Heart right ventricle (tissue), 16 donors: ENCODE measurements at places on chromosomes 5 and 9. TPM values are rescaled to one million over a fixed set of nuclear protein-coding genes. Genes with fewer than 3 reads are reported as not detected.

DNA sequence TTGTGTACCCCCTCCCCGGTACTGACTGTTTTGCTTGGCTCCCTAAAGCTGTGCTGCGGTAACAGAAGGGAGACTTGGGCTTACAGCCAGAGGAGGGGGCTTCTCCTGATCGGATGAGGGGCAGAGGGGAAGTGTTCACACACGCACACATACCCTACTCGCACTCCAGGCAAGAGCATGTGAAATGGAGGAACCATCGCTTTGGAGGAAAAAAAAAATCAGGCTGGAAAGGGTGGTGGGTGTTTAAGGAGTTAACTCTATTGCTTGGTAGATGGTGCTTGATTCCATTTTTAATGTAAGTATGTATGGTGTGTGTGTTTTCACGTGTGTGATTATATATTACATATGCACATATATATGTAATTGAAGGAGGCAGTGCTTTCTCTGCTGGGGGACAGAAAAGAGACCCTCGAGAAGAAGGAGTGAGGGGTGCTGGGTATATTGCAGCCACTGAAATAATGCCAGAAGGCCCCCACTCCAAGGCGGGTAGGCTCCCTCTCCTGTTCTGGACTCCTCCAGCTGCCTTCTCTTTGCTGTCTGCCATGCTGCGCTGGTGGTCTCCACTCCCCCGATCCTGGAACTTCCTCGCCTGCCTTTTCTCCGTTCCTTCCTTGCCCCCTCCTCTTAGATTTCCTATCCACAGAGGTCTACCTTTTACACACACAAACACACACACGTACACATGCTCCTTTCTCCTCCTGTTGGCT is 721 bp downstream of the GRIA1 start:
- DNase-seq, result no peak
- no peaks in the 10 kb centered on the region for H3K36me3 ChIP-seq
- no peak overlapping the region for H3K27ac ChIP-seq
- H3K27me3 ChIP-seq, result peaks cover 59% of the 10 kb centered on the region
- H3K4me1 ChIP-seq, result no peaks in the 10 kb centered on the region
- H3K4me3 ChIP-seq, result no peak overlapping the region

- H3K27ac ChIP-seq, result no peak overlapping the region
- H3K4me1 ChIP-seq, result peaks cover 67% of the 10 kb centered on the region
- no peaks in the 10 kb centered on the region for H3K27me3 ChIP-seq
- H3K36me3 ChIP-seq, result no peaks in the 10 kb centered on the region
- DNase-seq, result no peak
- no peak overlapping the region for H3K4me3 ChIP-seq
Observed at GRCh38 chr9:136107155-136107952, 11.3 kb downstream of the TMEM250 start.

- H3K4me1 ChIP-seq, result no peaks in the 10 kb centered on the region
- DNase-seq, result no peak
- H3K27me3 ChIP-seq, result no peaks in the 10 kb centered on the region
- no peak overlapping the region for H3K27ac ChIP-seq
- H3K4me3 ChIP-seq, result no peak overlapping the region
- H3K36me3 ChIP-seq, result no peaks in the 10 kb centered on the region
Observed at GRCh38 chr5:111385970-111386831, 126.1 kb downstream of the STARD4 start.

DNA sequence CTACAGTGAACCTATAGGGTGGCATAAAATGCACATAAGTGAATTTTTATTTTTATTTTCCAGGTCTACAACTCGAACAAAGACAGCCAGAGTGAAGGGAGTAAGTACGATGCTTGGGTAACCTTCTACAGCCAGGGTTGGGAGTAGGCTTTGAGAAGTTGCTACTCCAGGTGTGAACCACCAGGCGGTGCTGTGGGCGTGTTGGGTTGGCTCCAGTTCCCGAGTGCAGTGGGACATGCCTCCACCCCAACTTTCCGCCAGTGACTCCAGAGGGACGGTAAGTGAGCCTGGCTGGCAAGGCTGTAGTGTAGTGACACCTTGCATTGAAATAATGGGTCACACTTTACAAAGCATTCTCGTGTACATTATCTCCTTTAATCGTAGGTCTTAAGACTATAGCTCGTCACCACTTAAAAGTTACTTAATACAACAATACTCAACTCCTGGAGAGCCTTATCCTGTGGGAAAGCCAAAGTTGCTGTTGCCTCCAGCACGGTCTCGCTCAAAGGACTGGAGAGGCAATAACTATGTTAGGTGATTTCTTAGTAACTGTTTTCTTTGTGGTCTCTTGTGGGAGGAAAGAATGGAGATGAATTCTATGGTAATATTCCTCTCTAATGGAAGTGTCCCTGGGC is 244.0 kb downstream of the ARHGAP26 start:
- H3K4me3 ChIP-seq, result no peak overlapping the region
- H3K36me3 ChIP-seq, result no peaks in the 10 kb centered on the region
- peaks cover 17% of the 10 kb centered on the region for H3K4me1 ChIP-seq

The TAS2R1 gene
- not detected for total RNA-seq

The GZMA gene
- total RNA-seq, result not detected
